ENCODE measurements at places on chromosomes 4 and X.

- DNase-seq = no peak
Observed at GRCh38 chr4:183919141-183919540, 14.0 kb downstream of the STOX2 start.

- no peak for DNase-seq
Observed at GRCh38 chr4:2799224-2799911, 6.5 kb downstream of the SH3BP2 start.

GRCh38 chr4:140426610-140427105 is 790 bp downstream of the CLGN start:
- peak; percentile 48 for DNase-seq

DNA sequence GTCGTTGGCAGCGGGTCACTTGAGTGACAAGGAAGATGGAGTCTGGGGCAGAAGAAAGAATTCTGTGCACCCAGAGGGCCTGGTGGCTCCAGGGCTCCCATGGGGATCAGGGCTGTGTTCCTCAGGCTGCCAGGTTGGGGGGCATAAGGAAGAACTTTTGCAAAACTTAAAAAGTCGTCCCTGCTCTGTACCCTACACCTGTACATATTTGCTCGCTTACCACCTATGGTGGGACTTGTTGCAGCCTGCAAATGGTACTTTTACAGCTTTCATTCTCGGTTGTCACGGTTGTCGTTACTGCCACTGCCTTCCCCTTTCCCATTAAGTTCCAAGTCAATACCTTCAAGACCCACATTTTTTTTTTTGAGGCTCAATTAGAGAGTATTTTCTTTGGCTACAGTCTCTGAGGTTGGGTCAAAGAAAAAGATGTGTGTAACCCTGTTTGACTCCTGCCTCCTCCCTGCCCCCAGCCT is 9.1 kb downstream of the ARX start:
- no peak for DNase-seq
